Renal cortex interstitium (tissue), 15 donors: ENCODE measurements at places on chromosomes 11 and 22. TPM values are rescaled to one million over a fixed set of nuclear protein-coding genes. Genes with fewer than 3 reads are reported as not detected.

- DNase-seq, result no peak
These were observed 39.4 kb downstream of the SWAP70 start for GRCh38 chr11:9703280-9703679.

Gene DERL3
- polyA plus RNA-seq, result 6.0 TPM

Gene HMBS
- polyA plus RNA-seq, result 30.9 TPM

Gene ADM
- polyA plus RNA-seq, result 12.5 TPM
